Progenitor cell of endocrine pancreas (in vitro differentiated cells): ENCODE measurements at places on chromosomes 1 and 21. TPM values are rescaled to one million over a fixed set of nuclear protein-coding genes. Genes with fewer than 3 reads are reported as not detected.

DNA sequence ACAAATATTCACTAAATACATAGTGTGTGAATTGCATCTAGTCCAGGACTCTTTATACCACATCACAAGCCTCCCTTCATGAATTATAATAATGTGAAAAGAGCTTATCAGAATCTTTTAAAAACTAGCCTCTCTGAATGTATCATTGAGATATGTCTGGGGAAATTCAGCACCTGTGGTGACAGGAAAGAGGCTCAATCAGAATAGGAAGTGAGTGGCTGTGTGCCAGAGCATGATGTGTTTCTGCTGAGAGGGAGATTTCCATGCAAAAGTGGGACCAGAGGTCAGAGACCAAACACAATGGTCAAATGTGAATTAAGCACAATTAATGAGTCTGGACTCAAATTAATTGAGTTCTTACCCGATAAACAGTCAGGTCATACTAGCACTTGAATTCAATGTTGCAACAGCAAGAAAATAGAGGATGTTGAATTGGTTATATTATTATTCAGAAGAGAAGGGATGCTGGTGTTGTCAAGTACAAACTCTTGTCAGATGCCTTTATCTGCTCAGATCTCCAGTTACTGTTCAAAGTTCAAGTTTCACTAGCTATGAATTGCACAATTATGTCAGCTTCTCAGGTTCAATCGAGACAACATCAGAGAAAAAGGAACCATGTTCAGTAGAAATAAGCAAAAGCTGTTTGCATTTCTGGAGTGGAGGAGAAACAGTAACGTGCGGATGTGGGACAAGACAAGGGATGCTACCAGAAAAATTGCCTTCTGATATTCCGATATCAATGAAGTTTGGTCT is 226.2 kb downstream of the ZNF326 start:
- peaks cover 6% of the 10 kb centered on the region for H3K36me3 ChIP-seq
- H3K27ac ChIP-seq: no peak overlapping the region
- DNase-seq: no peak
- peaks cover 7% of the 10 kb centered on the region for H3K27me3 ChIP-seq

Gene LRRC71
- not detected in 2 replicates for total RNA-seq

- H3K27me3 ChIP-seq: no peaks in the 10 kb centered on the region
- no peaks in the 10 kb centered on the region for H3K4me1 ChIP-seq
- H3K4me3 ChIP-seq: no peak overlapping the region
- H3K36me3 ChIP-seq: peaks cover 23% of the 10 kb centered on the region
Observed at GRCh38 chr21:32360401-32360975, 32.3 kb downstream of the URB1 start.

Gene ZNF436
- 13.7 and 13.9 TPM in 2 replicates for total RNA-seq

DNA sequence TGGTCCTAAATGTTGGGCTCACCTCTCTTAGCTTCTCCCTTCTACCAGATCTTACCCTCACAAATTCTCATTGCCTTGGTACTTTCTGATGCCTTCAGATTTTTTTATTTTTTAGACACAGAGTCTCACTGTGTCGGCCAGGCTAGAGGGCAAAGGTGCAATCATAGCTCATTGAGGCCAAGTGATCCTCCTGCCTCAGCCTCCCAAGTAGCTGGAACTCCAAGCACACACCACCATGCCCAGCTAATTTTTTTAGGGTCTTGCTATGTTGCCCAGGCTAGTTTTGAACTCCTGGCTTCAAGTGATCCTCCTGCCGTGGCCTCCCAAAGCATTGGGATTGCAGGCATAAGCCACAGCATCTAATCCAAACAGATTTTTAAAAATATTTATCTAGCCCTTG is 69.4 kb downstream of the ZSWIM5 start:
- H3K4me3 ChIP-seq: no peak overlapping the region
- peaks cover 6% of the 10 kb centered on the region for H3K4me1 ChIP-seq
- H3K36me3 ChIP-seq: no peaks in the 10 kb centered on the region
- no peak for DNase-seq
- no peaks in the 10 kb centered on the region for H3K27me3 ChIP-seq

- DNase-seq: no peak
- no peak overlapping the region for H3K4me3 ChIP-seq
- no peaks in the 10 kb centered on the region for H3K27me3 ChIP-seq
- H3K27ac ChIP-seq: no peak overlapping the region
- H3K4me1 ChIP-seq: no peaks in the 10 kb centered on the region
Observed at GRCh38 chr1:199490769-199491527, 536.6 kb upstream of the NR5A2 start.

GRCh38 chr1:81799939-81800694 is 617 bp upstream of the ADGRL2 start:
- no peaks in the 10 kb centered on the region for H3K27me3 ChIP-seq
- DNase-seq: peak; percentile 53
- peak overlapping the region; percentile 97 for H3K27ac ChIP-seq
- peak overlapping the region; percentile 89 for H3K4me3 ChIP-seq

- DNase-seq: no peak
- H3K4me3 ChIP-seq: no peak overlapping the region
- H3K36me3 ChIP-seq: no peaks in the 10 kb centered on the region
- H3K27me3 ChIP-seq: no peaks in the 10 kb centered on the region
- no peak overlapping the region for H3K27ac ChIP-seq
Observed at GRCh38 chr1:192860478-192861185, 51.8 kb downstream of the RGS2 start.

DNA sequence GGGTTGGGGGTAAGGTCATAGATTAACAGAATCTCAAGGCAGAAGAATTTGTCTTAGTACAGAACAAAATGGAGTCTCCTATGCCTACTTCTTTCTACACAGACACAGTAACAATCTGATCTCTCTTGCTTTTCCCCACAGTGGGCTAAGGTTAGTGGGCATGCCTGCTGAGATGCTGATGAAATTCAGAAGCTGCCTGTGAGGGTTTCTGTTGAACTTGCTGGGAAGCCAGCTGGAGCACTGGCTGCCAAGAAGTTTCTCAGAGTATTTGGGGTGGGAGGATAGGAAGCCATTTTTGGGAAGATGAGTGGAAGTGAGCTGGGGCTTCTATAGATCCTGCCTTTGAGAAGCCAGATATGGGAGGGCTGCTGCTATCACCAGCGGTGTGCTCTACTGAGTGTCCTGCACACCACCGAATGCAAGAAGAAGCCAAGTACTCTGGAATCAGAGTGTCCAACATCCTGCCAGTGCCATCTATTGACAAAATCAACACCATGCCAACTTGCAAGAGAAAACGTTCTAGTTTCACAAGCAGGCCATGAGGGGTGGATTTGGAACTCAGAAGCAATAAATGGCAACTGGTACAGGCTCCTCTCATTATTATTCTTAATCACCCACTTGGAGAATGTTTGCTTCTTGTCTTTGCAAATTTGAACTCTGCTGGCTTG is 102.7 kb downstream of the PTPRU start:
- no peaks in the 10 kb centered on the region for H3K36me3 ChIP-seq
- no peak overlapping the region for H3K27ac ChIP-seq
- H3K4me3 ChIP-seq: no peak overlapping the region
- no peaks in the 10 kb centered on the region for H3K4me1 ChIP-seq

Gene VPS26C
- total RNA-seq: 38.7 and 42.3 TPM in 2 replicates

DNA sequence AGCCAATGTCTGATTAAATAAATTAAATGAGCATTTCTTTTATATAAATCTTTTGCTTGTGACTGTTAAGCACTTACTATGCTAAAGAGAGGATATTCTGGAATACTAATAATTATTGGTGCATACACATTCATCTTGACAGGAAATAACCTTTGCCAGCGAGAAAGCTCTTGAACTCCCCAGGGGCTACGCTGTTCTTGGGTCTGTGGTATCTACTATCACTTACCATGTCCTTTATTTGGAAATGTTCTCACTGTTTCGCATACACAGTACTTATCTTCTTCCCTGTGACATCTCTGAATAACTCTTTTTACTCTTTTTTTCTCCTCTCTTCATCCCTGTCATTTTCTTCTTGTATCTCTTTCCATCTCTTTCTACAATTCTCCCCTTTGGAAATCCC is 178.7 kb downstream of the GABPA start:
- peaks cover 4% of the 10 kb centered on the region for H3K4me1 ChIP-seq
- H3K27ac ChIP-seq: peak overlapping the region; percentile 60
- H3K27me3 ChIP-seq: no peaks in the 10 kb centered on the region
- H3K4me3 ChIP-seq: no peak overlapping the region
- no peak for DNase-seq

DNA sequence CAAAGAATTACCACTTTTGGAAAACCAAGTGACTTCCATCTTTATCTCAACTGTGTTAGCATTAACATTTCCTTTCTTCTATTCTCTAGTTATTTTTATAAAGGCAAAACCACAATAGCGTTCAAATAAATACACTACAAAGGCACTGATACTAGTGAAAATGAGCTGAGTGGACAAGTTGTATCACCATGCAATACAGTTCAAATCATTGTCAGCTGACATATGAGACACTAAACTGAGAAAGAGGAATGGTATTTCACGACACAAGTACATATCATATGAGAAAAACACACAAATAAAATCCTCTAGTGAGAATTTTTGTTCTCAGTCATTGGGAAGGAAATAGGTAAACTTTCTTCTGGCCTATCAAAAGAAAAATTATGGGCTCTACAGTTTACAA is 26.2 kb downstream of the ENAH start:
- H3K4me1 ChIP-seq: peaks cover 48% of the 10 kb centered on the region
- no peaks in the 10 kb centered on the region for H3K27me3 ChIP-seq
- no peak overlapping the region for H3K4me3 ChIP-seq
- no peak for DNase-seq
- H3K36me3 ChIP-seq: peaks cover 6% of the 10 kb centered on the region

Gene CAP1
- total RNA-seq: 154 and 179 TPM in 2 replicates

Gene GBP7
- not detected in 2 replicates for total RNA-seq

DNA sequence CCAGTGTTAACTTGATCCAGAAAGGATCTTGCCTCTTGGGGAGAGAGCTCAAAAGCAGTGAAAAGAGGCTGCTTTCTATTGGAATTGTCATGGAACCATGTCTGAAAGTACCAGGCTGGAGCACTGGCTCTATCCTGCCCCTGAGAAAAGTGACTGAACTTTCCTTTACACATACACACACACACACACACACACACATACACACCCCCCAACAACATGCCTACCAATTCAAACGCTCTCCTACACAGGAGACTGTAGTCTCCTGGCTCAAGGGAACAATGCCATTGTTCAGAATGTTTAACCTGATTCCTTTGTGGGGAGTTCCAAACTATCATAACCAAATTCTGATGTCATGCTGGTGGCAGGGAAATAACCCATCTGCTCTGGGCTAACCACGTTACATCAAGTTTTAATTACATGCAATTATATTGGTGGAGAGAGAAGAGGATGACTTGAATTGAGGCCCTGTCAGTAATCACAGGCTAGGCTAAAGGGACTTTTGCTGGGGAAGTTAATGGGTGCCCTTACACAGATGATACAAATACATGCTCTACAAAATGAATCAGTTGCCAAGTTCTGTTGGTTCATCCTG is 52.3 kb upstream of the DUSP10 start:
- DNase-seq: no peak
- H3K4me3 ChIP-seq: no peak overlapping the region
- H3K4me1 ChIP-seq: no peaks in the 10 kb centered on the region
- peaks cover 5% of the 10 kb centered on the region for H3K27me3 ChIP-seq

- H3K4me3 ChIP-seq: no peak overlapping the region
- no peaks in the 10 kb centered on the region for H3K27me3 ChIP-seq
- DNase-seq: no peak
- no peaks in the 10 kb centered on the region for H3K36me3 ChIP-seq
Observed at GRCh38 chr1:107499139-107499744, 358.4 kb downstream of the NTNG1 start.

Gene CLEC20A
- total RNA-seq: not detected in 2 replicates

GRCh38 chr1:39269791-39270342 is 65.4 kb downstream of the MACF1 start:
- no peaks in the 10 kb centered on the region for H3K27me3 ChIP-seq
- H3K4me1 ChIP-seq: peaks cover 39% of the 10 kb centered on the region
- peak overlapping the region; percentile 37 for H3K27ac ChIP-seq
- DNase-seq: no peak

DNA sequence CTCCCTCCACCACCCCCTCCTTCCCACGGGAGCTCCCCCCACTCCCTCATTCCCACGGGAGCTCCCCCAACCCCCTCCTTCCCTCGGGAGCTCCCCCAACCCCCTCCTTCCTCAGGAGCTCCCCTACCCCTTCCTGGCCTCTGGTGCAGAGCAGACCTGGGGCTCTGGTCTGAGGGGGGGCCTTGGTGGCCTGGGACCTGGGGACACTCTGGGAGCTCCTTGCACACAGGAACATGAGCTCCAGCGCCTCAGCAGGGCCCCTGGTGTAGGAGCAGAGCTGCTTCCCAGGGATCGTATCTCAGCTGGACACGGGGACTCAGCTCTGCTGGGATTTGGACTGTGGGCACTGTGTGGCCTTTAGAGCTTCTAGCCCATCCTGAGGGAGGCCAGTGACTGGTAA is 19.7 kb upstream of the PRSS38 start:
- H3K4me1 ChIP-seq: no peaks in the 10 kb centered on the region
- peaks cover 24% of the 10 kb centered on the region for H3K27me3 ChIP-seq
- H3K4me3 ChIP-seq: no peak overlapping the region
- H3K27ac ChIP-seq: no peak overlapping the region

Gene RGS16
- total RNA-seq: 0.98 and 1.5 TPM in 2 replicates
